ENCODE measurements at places on chromosomes 1 and 21.
A peak's percentile ranks its signal among the peaks of the same experiment; 100 is the strongest.

DNA sequence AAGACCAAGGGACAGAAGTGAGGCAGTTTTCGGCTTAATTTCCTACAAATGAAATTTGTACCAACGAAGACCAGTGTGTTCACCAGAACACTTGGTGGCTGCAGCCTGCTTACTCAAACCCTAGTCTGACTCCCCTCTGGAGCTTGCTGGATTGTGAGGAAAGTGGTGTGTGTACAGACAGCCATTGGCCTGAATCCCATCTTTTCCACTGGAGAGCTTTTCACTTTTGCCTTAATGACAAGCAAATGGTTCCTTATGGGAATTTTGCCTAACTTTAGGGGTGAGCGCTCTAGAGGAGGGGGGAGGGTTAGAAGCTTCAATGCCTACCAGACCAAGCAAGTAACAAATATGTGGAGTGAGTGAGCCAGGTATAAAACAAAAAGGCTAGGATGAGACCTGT lies 17.3 kb downstream of the METTL13 start:
- no peak for DNase-seq

- DNase-seq: no peak
Measured at GRCh38 chr1:224535641-224536040, 80.5 kb upstream of the CNIH3 start.

GRCh38 chr1:147618077-147618569 lies 52.2 kb downstream of the ACP6 start:
- DNase-seq: no peak

GRCh38 chr21:36610935-36611334 lies 88.0 kb upstream of the SIM2 start:
- no peak for DNase-seq

- no peak for DNase-seq
Measured at GRCh38 chr1:205137901-205138300, 16.1 kb upstream of the RBBP5 start.

DNA sequence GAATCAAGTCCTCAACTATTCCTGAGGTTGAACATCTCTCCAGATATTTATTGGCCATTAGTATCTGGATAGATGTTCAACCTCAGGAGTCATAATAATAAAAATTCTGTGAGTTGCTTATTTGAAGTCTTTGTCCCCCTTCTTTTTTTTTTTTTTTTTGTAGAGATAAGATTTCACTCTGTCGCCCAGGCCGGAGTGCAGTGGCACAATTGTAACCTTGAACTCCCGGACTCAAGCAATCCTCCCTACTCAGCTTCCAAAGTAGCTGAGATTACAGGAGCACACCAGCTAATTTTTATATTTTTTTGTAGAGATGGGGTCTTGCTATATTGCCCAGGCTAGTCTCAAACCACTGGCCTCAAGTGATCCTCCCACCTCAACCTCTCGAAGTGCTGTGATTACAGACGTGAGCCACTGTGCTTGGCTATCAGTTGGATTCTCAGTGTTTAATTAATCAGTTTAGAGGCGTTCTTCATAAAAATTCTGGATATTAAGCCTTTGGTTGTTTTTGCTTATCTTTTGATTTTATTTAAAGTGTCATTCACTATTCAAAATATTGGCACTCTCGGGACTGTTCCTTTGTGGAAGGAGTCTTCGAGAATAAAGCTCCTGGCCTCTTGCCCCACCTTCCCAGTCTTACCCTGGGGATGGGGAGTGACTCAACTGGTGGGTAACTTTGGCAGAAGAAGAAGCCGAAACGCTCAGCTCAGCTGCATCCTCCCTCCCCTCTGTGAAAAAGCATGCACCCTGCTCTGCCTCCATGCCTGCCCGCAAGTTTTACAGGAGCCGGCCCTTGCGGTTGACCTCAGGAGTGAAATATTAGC lies 11.2 kb upstream of the HYI start:
- no peak for DNase-seq

DNA sequence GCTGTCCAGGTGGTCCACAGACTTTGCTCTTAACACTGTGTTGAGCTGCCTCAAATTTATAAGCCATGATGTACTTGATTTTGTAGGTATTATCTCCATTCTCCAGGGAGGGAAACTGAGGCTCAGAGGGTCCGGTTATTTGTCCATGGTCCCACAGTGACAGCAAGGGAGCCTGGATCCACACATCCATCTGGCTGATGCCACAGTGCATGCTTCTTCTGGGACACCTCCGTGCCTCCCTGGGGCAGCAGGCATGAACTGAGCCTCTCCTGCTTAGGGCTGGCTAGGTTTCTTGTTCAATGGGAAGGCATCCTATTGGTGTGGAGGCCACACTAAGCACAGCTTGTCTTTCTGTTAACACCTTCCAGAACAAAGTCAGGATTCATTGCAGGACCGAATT lies 317.3 kb downstream of the AJAP1 start:
- no peak for DNase-seq

- DNase-seq: no peak
Measured at GRCh38 chr1:235675152-235675890, 25.7 kb upstream of the GNG4 start.

- DNase-seq: no peak
Measured at GRCh38 chr1:6807782-6808181, 22.5 kb downstream of the CAMTA1 start.

DNA sequence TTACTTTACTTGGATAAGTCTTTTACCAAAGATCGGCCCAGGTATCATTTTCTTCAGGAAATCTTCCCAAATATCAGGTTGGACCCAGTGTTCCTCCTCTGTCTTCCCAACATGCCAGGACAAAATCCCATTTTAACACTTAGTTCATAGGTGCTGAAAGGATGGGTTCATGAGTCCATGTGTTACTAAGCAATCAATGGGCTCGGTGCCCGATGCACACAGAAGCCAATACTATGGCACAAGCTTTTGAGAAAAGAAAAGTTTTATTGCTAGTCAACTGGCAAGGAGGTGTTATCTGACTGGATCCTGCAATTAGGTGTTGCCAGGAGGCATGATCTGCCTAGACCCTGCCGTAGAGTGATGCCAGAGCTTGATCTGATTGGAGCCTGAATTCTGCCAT lies 133.3 kb upstream of the SLC44A3 start:
- no peak for DNase-seq

- no peak for DNase-seq
Measured at GRCh38 chr1:171817511-171818265, 23.6 kb upstream of the DNM3 start.

- DNase-seq: no peak
Measured at GRCh38 chr1:192873836-192874235, 65.0 kb downstream of the RGS2 start.

DNA sequence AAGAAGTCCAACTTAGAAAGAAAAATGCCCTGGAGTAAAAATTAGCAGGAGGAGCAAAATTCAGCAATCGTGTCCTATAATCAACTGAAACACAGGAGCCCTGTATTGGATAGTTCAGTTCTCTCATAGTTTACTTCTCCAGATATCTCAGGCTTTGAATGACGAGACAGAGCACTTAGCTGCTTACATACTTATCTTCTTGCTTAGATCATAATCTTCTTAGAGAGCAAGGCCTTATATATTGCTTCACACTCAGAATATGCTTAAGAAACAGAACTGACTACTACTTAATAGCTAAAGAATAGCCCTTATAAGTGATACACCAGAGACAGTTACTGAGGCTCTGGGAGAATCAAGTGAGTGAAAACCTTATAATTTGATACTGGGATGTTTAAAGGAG lies 38.9 kb downstream of the TOR3A start:
- DNase-seq: no peak

DNA sequence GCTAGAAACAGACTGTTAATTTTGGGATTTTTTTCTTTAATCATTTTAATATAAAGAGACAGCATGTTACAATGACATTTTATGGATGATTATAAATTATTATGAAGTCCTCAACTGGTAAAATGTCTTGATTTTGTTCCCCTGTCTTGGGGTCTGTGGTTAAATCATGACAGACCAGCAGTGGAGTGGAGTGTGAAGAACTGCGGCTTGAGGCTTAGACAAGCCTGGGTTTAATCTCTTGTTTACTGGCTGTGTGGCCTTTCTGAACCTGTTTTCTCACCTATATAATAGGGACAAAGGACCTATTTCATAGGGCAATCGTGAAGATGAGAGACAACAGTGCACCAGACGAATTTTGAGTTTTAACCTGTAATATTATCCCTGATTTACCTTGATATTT lies 1.8 kb upstream of the UMODL1 start:
- DNase-seq: no peak

DNA sequence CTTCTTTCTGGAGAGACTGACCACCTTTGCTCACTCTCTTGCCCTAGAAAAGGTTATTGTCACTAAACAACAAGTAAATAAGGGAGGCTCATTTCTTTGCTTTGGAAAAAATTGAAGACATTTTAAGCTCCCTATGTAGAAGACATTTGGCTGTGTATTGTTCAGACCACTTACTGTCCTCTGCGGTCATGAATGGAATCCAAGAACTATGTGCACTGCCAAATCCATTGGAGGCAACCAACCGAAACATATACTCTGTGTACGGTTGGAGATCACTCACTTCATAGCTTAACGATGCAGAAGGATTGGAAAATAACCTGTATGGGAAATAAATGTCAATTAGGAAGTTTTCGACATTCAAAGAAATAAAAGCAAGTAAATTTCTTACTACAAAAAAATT lies 332.8 kb downstream of the KCTD3 start:
- DNase-seq: no peak

DNA sequence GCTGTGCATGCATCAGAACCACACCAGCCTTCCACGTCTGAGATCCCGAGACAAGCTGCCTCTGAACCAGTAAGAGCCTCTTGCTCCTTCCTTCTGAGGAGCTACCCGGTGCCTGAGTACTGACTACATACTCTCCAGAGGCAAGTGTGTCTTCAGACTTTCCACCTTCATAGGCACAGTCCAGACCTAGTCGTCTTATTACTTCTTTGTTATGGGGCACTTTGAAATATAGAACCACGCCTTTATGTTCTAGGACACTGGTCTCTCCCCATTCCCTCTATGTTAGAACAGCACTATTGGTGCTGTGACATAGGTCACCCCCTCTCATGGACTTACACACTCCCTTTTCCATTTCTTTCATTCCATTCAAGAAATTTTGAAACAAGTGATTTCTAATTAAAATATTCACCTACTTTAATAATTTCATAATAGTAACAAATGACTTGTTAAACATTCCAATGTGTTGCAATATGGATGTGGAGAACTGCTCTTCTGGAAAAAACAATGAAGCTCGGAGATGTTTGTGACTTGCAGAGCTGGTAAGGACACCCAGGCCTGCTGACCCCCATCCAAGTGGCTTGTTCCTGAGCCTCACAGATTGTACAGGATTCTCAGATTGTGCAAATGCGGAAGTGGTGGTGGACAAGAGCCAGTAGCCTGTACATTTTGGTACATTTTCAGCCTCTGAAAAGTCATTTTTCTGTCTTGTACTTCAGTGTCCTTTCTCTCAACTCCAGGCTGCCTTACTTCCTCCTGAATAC lies 76.1 kb upstream of the SIPA1L2 start:
- no peak for DNase-seq

GRCh38 chr1:160161965-160162705 lies 10.7 kb downstream of the ATP1A4 start:
- DNase-seq: no peak

- no peak for DNase-seq
Measured at GRCh38 chr1:21816602-21817302, 4.7 kb downstream of the LDLRAD2 start.

GRCh38 chr1:205680073-205680851 lies at the start of gene SLC45A3:
TSS of gene SLC45A3 (minus strand) at chr1:205680509. CDS start at chr1:205664656, 15,853 bp downstream.
- DNase-seq: peak; percentile 25

DNA sequence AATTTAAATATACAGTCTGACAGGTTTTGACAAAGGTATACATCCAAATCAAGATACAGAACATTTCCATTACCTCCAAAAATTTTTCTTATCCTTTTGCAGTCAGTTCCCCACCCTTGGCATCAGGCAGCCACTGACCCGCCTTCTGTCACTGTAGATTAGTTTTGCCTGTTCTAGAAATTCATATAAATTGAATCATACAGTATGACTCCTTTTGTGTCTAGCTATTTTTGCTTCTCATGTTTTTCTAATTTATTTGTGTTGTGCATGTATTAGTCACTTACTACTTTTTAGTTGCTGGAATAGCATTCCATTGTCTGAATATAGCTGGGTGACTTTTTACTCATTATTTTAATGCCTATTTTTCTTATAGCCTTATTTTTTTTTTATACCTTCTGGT lies 3.8 kb downstream of the UTP25 start:
- no peak for DNase-seq

- DNase-seq: no peak
Measured at GRCh38 chr1:228275179-228275429, 67.3 kb downstream of the OBSCN start.

DNA sequence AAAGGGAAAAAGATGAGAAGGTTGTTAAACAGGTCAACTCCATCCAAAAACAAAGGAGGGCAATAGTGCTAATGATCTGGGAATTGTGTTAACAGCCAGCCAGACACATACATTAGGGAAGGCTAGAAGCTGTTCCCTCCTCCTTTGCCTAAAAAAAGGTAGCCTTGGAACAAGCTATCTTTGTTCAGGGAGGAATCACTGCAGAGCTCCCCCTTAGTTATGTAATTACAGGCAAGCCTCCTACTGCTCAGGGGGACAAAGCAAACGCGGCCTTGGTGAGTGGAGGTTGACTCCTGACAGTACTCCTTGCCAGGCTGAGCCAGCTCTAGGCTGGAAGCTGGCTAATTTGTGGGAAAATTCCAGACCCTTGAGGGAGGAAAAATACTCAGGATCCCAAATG lies 97.6 kb downstream of the VAV3 start:
- DNase-seq: no peak

DNA sequence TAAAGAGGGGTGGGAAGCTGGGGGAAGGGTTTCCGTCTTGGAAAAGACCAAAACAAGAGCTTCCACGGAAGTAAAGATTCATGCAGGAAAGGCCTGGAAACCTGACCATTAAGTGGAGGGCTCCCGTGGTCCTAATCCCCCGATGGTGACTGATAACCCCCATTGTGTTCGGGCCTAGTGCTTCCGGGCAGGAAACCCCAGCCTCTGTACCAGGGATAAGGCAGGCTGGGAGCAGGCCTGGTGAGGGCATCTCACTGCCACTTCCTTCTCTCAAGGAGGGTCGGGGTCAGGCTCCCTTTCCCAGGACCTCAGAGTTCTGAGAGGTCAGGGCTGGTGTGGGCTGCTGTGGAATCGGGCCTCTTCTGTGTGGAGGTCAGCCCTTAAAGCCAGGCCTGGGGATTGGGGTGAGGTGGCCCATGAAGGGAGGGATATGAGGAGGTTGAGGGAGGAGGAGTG lies 136.9 kb downstream of the CDC7 start:
- no peak for DNase-seq

- DNase-seq: no peak
Measured at GRCh38 chr1:241770115-241770514, 77.9 kb upstream of the EXO1 start.

GRCh38 chr1:204756811-204757210 lies 71.3 kb upstream of the LRRN2 start:
- no peak for DNase-seq

GRCh38 chr21:36135391-36136102 lies 668 bp downstream of the CBR3 start:
- no peak for DNase-seq
